ENCODE measurements at places on chromosomes 7 and 10.

GRCh38 chr10:113169111-113169510 is 219.1 kb downstream of the TCF7L2 start:
- DNase-seq, result no peak

- no peak for DNase-seq
These were observed 19.5 kb downstream of the ADCYAP1R1 start for GRCh38 chr7:31071645-31072029.

GRCh38 chr10:59588791-59589190 is 120.9 kb downstream of the SLC16A9 start:
- DNase-seq, result no peak

- DNase-seq, result no peak
These were observed 91.2 kb downstream of the FAM13C start for GRCh38 chr10:59271160-59271559.

Data from astrocyte of the spinal cord (primary cell).